ENCODE measurements at places on chromosomes 6 and 20.

- DNase-seq: no peak
These were observed 26.2 kb downstream of the CYP39A1 start for GRCh38 chr6:46626228-46626909.

DNA sequence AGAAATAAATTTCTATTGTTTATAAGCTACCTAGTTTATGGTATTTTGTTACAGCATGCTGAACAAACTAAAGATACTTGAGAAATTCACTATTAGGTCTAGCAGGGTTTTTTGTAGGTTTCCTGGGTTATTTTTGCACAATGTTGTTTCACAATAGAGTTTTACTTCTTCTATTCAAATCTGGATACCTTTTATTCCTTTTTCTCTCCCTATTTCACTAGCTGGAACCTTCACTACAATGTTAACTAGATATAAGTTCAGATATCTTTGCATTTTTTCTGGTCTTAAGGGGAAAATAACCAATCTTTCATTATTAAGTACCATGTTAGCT, 237.7 kb upstream of the CITED2 start:
- no peak for DNase-seq

- no peak for DNase-seq
These were observed 2.0 kb downstream of the MAN1A1 start for GRCh38 chr6:119347466-119348095.

- DNase-seq: no peak
These were observed 43.2 kb upstream of the SMIM8 start for GRCh38 chr6:87279196-87279595.

- DNase-seq: no peak
These were observed 291.7 kb downstream of the SLC35F1 start for GRCh38 chr6:118198746-118199145.

- DNase-seq: no peak
These were observed 3.7 kb downstream of the TIAM2 start for GRCh38 chr6:154998855-154999254.

DNA sequence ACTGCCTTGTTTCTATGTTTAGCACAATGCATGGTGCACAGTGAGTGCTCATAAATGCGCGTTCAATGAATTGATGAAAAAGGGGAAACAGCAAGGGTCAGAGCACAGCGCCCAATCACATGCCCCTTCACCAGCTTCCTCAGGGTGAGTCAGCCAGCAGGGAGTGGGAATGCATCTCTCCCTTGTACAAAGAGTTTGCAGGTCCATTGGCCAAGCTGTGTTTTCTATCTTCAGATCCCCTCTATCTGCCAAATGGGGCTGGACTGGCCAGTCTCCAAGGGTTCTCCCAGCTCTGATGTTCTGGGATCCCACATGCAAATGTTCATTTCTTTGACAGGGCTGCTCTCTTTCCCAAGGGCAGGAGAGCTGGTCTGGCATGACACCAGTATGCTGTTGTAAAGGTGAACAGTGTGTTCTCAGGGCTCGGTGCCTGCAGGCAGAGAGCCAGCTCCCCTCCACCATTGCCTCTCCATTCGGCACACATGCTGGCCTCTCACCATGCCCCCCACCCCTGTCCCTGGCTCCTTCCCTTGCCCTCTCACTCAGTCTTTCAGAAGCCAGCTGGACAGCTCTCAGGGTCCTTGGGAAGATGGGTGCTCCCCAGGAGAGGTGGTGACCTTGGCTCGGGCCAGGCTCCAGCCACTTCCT, 25.0 kb downstream of the ANGPT4 start:
- DNase-seq: no peak

DNA sequence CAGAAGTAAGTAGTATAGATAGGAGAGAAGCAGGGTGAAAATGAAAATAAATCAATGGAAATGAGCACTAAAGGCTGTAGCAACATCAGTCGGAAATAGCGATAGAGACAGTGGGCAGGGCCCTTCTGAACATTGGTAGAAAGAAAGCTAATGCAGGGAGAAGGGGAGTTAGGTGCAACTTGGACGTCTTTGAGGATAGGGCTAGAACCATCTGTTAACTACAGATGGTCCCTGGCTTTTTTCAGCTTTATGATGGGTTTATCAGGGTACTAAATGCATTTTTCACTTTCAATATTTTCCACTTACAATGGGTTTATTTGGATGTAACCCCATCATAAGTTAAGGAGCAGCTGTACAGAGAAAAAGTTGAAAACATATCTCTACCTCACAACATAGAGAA, 72.8 kb upstream of the CNR1 start:
- DNase-seq: no peak

DNA sequence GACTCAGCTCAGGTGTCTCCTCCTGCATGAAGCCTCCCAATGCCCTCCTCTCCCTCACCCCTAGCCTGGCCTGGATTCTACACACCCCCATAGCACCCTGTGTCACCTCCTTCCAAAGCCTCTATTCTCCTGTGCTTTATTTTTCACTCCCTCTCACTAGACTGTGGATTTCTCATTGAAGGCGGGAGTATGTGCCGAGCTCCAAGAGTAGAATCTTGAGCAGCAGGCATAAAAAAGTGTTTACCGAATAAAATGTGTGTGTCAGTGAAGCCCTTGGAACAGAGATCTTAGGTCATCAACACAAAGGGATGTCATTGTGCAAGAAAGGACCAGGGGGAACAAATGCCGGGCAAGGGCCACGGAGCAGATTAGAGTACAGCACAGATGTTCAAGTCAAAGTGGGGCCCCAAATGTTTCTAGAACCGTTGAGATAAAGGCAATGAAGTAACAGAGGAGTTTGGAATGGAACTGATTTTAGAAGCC, 106.1 kb upstream of the TMEM170B start:
- no peak for DNase-seq

DNA sequence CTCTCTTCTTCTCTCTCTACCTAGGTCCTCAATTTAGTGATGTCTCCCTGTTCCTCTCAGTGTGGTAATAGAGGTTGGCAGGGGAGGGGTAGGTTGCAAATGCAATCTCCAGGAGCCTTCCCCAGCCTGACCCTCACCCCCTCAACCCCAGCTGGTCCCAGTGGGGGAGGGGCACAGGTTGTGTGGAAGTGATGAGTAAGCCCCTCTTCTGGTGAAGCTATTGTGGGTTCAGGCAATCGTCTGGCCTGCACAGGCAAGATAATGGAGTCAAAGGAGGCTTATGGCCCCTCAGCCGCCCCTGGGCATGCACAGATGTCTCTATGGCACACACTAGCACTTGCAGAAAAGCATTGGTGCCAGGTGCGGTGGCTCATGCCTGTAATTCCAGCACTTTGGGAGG, 10.8 kb upstream of the ADA start:
- no peak for DNase-seq

- DNase-seq: no peak
These were observed 161.0 kb downstream of the AIG1 start for GRCh38 chr6:143221698-143222097.

DNA sequence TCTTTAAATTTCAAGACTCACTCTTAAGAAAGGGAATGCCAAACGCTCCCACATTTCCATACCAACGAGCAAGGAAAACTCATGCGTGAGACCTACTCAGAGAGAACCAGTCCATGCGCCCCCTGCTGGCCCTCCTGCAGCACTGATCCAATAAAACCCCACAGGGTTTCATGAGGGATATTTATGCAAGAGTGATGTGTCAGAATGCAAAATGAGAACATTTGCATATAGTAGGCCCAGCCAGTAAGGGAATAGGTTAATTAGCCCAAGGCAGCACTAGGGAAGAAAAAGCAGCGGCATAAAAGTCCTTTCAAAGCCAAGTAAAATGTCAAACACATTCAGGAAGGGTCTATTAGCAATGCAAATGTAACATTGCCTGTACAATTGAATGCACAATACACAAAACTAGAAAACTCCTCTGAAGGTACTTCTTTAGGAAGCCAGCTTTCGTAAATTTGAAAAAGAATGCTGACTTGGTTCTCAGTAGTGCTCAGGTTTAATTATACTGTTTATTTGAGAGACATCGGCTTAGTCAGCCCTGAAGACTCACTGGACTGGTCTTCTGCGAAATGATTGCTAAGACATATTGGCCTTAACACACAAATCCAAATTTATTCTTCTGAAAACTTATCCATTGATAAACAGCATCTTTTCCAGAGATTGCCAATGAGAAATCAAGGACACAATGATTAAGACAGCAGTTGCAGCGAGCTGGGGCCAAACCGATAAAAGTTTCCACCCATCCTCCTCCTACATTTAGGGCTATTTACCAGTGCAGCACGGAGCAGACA, 93.2 kb downstream of the GMPR start:
- peak; percentile 32 for DNase-seq

- no peak for DNase-seq
These were observed 21.7 kb downstream of the CUL9 start for GRCh38 chr6:43203718-43204095.

GRCh38 chr6:100344321-100344720, 120.4 kb downstream of the SIM1 start:
- DNase-seq: no peak

GRCh38 chr6:1679688-1680068, 70.0 kb downstream of the FOXC1 start:
- DNase-seq: no peak

- no peak for DNase-seq
These were observed 12.3 kb upstream of the DEFB112 start for GRCh38 chr6:50062051-50062450.

DNA sequence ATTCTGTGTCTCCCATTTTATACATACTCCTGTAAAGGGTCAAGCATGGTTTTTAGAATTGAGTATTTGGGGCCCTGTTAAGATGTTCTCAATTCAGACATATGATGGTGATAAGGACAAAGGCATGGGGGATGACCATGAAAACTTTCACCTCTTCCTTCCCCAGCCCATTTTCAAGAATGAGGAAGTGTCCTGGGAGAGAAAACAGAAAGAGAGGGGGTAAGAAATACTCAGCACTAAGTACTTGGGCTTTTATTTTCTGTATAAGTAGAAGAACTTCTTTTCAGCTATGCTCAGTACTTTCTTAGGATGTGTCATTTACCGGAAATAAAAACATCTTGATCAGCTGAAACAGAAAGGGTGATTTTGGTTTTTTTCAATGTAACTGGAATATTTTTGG, 10.9 kb upstream of the MBOAT1 start:
- DNase-seq: no peak

DNA sequence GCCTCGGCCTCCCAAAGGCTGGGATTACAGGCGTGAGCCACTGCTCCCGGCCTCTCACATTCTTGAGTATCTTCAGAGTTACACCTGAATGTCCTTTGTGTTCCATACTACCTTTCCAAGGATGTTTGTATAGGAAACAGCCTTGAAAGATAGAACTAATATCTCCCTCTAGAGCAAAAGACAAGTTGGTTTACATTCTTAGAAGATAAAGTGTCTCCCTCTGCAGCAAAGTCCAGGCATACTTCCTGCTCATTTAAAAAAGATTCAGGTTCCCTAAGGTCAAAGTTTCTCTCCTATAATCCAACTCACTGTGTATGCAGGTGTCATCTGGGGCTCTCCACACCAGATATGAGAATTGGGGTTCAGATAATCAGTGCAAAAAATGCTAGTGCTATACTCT, 224.4 kb downstream of the TPBG start:
- no peak for DNase-seq

DNA sequence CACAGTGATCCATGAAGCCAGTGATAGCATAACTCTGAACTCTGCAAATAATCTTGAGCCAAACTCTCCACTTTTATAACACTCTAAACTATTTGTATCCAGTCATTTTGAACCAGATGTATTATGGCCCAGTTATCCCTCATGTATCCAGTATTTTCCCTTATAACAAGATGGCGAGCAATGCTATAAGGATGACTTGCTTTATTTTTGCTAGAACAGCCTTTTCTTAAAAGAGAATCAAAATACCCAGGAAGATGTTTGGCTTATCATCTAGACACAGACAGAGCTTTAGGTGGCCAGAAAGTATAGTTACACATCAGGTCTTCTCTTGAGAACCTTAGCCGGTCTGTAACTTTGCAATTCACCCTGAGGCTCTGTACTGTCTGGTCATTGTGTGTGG, 81.0 kb downstream of the DOK5 start:
- DNase-seq: no peak

DNA sequence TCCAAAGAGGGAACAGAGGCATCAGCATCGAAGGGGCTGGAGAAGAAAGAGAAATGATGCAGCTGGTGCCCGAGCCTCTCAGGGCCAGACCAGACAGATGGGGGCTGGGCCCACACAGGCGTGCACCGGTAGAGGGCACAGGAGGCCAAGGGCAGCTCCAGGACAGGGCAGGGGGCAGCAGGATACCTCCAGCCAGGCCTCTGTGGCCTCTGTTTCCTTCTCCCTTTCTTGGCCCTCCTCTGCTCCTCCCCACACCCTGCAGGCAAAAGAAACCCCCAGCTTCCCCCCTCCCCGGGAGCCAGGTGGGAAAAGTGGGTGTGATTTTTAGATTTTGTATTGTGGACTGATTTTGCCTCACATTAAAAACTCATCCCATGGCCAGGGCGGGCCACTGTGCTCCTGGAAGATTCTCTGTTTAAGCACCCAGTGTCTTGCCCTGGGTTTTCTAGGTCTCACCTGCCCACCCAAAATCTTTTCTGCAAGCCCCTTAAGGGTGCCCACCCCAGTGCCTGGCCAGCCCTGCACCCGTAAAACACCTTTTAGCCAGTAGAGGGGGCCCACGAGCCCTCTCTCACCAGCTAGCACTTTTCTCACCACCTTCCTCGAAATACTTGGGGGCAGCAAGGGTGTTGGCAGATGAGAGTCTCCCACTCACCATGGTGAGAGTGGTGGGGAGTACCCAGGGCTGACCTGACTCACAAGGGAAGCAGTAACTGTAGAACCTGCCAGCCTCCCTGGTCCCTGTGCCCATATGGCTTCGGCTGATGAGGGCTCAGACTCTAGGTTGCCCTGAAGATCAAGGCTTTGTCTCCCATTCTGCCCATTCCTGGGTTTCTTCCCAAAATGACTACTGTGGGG, 35.7 kb upstream of the ID1 start:
- DNase-seq: peak; percentile 44

- DNase-seq: no peak
These were observed 6.1 kb downstream of the GMPR start for GRCh38 chr6:16244446-16244845.

DNA sequence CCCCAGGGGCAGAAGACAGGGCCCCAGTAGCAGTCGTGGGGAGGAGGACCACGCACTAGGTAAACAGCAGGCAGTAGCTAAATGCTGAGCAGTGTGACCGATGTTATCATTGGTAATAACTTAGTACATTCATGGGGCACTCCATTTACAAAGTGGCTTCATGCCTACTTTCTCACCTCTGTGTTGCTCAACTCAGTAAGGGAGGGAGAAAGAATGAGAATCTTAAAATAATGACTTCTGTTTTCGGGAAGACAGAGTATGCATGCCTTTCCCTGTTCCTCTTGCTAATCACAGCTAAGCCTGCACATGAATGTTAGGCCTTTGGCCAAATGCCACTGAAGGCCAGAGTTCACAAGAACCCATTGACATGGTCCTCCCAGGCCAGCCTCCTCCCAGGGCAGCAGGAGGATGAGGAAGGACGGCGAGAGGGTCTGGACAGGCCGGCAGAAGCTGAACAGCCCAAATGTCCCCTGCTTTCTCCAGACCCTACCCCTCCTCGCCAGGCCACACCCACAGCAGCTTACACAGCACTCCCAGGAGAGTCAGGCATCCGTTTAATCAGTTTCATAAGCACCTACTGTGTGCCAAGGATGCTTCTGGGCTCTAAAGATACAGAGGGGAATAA, 183.4 kb downstream of the ANKRD60 start:
- no peak for DNase-seq

GRCh38 chr6:80336911-80337310, 230.4 kb downstream of the BCKDHB start:
- no peak for DNase-seq

GRCh38 chr20:2144850-2145249, 43.2 kb downstream of the STK35 start:
- DNase-seq: no peak

- DNase-seq: no peak
These were observed 42.9 kb downstream of the C6orf132 start for GRCh38 chr6:42099340-42100028.

- no peak for DNase-seq
These were observed 6.7 kb downstream of the PKIB start for GRCh38 chr6:122616877-122617276.

All from stimulated activated CD8-positive, alpha-beta memory T cell treated with anti-CD3 and anti-CD28 coated beads, Interleukin-4, amount 100 ng/mL, for 1 hour (primary cell).